ENCODE measurements at places on chromosomes 2 and 18.
A peak's percentile ranks its signal among the peaks of the same experiment; 100 is the strongest.

DNA sequence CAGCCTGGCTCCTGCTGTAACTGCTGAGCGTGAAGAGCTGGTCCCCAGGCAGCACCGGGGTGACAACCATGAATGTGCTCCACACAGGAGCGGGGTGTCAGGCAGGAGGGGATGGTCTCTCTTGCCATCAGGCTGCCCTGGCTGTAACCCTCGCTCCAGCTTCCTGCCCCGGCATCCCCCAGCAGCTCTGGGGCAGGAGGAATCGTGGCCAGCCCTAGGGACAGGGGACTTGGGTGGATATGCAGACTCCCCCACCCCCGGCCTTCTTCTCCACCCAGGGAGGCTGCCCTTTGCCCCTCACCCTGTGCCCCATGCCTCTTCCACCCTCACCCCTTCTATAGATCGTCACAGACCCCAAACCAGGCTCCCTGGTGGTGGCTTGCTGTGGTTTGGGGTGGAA, 69.4 kb upstream of the SMAD7 start:
- no peak for DNase-seq

- DNase-seq = no peak
Measured at GRCh38 chr18:55233857-55234256, 274.6 kb upstream of the CCDC68 start.

GRCh38 chr2:196200557-196200956, 29.2 kb upstream of the STK17B start:
- DNase-seq = no peak

- no peak for DNase-seq
Measured at GRCh38 chr2:144511937-144512336, 8.0 kb downstream of the ZEB2 start.

GRCh38 chr2:39512434-39512935, 75.4 kb upstream of the MAP4K3 start:
- no peak for DNase-seq

DNA sequence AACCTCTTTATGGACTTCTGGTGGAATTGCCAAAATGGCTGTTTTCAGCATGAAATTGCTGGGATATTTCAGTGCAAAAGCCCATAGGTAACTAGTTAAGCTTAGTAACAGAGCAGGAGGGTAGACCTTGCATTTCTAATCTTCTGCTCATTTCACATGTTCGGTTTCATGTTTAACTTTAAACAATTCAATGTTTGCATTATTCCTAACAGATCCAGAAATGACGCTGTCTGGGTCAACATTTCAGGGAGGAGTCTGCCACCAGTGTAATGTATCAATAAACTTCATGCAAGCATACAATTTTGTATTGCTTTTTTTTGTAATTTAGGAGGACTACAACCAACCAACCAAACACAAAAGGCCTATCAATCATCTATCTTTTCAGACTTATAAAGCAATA, 22.4 kb downstream of the CABYR start:
- no peak for DNase-seq

GRCh38 chr2:233901367-233901766, 15.8 kb upstream of the TRPM8 start:
- no peak for DNase-seq

GRCh38 chr18:27824841-27825681, 351.9 kb downstream of the CDH2 start:
- no peak for DNase-seq

DNA sequence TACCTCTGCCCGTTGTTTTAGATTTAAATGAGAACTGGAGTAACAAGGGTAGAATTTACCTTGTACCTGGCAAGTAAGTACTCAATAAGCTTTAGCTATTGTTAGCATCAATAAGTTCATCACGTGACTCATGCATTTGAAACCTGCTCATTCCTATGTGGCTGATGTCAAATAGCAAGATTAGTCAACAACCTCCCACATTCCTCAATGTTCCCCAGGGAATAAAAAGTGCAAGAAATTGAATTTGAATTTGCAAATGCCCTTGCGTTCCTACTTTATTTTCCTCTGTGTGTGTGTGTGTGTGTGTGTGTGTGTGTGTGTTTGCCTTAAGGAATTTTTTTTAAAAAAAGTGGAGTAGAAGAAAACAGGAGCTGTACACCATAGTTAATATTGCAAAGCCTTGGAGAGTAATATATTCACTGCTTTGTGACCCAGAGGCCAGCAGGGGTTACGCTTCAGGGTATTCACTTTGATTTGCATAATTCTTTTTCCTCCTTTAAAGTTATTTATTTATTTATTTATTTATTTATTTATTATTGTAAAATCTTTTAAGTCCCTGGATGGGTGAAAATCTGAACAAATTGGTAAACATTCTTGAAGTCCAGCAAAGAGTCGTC, 43.9 kb upstream of the DNAH7 start:
- DNase-seq = no peak

GRCh38 chr18:49764032-49764431, 49.3 kb downstream of the ACAA2 start:
- DNase-seq = no peak

- no peak for DNase-seq
Measured at GRCh38 chr2:151027151-151027550, 234.5 kb downstream of the RBM43 start.

- no peak for DNase-seq
Measured at GRCh38 chr2:187838690-187839089, 284.5 kb upstream of the TFPI start.

- DNase-seq = peak; percentile 11
Measured at GRCh38 chr2:8663997-8664396, 17.9 kb upstream of the ID2 start.

GRCh38 chr18:8348051-8348720, 261.1 kb upstream of the RAB12 start:
- no peak for DNase-seq

- no peak for DNase-seq
Measured at GRCh38 chr2:177340158-177340557, 52.4 kb upstream of the AGPS start.

GRCh38 chr2:96877631-96878092, 7.8 kb upstream of the SEMA4C start:
- no peak for DNase-seq

DNA sequence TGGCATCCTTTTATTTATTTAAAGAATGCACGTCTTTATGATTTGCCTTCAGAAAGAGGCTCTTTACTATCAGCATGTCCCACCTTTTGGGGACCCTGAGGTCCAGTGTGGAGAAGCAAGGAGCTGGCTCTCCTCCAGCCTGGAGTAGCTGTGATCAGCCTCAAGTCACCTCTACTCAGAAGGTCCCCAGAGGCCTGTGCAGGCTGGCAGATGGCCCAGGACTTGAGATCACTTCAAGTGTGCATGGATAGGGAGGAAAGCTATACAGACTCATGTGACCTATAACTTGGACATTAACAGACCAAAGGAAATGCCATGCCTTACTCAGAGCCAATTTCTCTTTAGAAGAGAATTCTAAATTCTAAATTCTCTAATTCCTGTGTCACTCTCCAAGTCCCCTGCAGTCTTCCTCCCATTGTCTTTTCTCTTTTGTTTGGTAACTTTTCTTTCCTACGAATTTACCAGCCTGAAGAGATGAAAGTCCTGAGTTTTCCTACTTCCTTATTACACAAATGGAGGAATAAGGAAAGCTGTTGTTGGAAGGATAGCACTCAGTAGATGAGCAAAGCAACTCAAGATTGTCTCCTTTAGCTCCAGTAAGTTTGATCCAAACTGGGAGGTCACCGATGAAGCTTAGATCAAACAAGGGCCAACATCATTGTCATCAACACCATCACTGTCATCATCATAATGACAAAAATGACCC, 163.9 kb downstream of the GFPT1 start:
- DNase-seq = no peak

GRCh38 chr2:21792571-21792970, 668.8 kb downstream of the TDRD15 start:
- no peak for DNase-seq

DNA sequence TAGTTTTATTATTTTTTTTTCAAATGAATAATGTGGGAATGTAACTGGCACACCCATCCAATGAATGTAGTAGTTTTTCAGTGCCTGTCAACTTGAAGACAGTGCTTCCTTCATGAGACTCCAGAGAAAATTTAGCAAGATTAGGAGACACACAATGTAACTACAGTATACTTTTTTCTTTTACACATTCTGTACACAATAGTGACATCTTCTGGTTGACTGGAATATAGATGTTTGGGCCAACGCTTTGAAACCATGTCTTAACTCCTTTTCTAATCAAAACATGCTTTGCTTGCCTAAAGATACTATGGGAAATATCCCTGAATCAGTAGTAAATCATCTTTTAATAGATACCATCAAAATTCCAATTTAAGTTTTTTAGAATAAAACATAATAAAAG, 229.5 kb upstream of the ZC3H15 start:
- peak; percentile 64 for DNase-seq

GRCh38 chr18:11871501-11871900, 20.3 kb downstream of the CHMP1B start:
- DNase-seq = no peak

DNA sequence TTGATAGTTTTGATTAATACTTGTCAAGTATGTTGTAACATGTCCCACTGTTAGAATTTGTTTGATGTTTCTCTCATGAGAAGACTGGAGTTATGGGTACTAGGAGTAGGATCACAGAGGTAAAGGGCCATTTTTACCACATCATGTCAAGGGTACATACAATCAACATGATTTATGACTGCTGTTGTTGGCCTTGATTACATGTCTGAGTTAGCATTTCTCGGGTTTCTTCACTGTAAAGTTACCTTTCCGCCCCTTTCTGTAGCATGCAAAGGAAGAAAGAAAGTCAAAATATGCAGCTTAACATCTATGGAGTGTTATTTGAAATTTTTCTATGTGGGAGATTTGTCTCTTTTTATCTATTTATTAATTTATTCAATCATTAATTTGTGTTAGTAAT, 1456.4 kb downstream of the SUCLG1 start:
- no peak for DNase-seq

GRCh38 chr2:65220432-65221131, 7.0 kb upstream of the ACTR2 start:
- no peak for DNase-seq

- DNase-seq = no peak
Measured at GRCh38 chr18:48735681-48736255, 196.9 kb downstream of the CTIF start.

GRCh38 chr2:208350610-208351009, 56.0 kb upstream of the PTH2R start:
- DNase-seq = no peak

GRCh38 chr2:30981510-30981909, 156.7 kb downstream of the GALNT14 start:
- DNase-seq = no peak

DNA sequence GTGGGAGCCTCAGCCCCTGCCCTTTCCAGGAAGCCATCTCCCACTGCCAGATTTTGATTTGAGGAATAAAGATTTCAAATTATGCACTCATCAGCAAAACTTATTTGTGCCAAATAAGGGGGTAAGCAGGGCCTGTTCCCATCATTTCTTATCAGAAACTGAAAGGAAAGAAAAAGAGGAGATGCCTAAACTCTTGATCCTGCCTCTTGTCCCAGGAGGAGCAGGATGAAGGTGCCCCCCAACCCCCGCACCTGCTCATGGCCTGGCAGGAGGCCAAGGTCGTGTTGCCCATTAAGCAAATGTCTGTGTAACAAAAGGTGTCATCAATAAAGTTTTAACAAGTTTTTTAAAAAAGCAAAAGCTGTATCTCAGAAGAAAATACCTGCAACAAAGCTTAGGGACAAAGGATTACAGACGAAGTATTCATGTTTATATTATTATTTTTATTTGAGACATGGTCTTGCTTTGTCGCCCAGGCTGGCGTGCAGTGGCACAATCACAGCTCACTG, 80.0 kb downstream of the INPP5D start:
- no peak for DNase-seq

- no peak for DNase-seq
Measured at GRCh38 chr2:102434655-102435381, 11.9 kb downstream of the IL18RAP start.

GRCh38 chr2:18094277-18094676, 215.8 kb downstream of the KCNS3 start:
- no peak for DNase-seq

DNA sequence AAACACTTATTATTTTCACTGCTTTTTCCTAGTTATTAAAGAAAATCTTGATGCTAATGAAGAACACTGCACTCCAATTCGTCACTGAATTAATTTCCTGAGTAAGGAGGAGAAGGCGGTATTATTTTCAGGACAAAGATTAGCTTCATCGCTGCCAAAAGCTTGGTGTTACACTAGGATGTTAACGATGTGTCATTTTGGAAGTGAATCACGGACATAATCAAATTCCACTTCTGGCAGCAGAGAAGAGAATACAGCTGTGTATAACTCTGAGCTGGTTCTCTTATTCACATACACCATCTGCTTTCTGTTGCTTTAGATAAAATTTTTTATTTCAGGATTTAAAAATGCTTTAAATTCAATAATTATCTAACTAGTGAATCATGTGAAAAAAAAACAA, 74.1 kb downstream of the SCG2 start:
- no peak for DNase-seq

DNA sequence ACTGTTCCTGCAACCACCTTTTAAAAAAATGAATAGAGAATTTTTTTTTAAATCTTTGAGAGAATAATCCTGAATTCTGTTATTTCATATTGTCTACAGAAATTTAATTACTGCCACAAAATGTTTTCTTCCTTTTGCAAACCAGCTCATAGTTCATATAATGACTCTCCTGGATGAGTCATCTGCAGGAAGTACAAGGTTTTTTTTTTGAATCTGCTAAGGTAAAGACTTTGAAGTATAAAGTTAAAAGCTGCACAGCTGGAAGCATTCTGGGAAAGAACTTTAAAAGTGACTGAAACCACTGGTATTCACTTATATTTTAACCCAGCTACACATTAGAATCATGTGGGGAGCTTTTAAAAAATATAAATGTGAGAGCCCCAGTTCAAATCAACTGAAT, 25.4 kb downstream of the SESTD1 start:
- DNase-seq = no peak

GRCh38 chr2:238996331-238997136, 148.6 kb downstream of the TWIST2 start:
- DNase-seq = no peak

DNA sequence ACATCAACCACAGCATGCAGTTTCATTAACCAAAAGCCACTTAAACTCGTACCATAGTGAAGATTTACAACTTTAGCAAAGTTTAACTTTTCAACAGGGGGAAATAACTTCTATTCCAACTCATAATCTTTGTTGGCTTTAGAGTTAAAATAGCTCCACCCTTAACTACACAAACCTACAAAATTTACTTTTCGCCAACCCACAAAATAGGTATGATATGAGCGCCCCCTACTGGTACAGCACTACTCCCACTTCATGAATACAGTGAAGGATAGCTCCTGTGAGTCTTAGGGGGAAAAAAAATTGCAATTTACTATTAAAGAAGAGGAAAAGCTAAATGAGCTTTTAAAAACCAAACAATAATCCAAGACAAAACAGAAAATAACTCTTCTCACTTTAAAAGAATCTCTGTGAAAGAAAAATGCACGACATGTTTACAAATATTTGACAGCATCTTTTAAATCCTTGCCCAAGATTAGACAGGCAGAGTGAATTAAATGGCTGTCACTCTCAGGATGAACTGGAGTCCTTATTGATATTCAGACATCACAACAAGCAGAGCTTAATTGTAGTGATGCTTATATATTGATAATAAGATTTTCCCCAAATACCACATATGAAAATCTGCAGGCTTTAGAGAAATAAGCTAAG, 32.2 kb downstream of the TMEFF2 start:
- peak; percentile 79 for DNase-seq

Data from NAMALWA (cell line).